ENCODE measurements at places on chromosomes 3 and 15. TPM values are rescaled to one million over a fixed set of nuclear protein-coding genes. Genes with fewer than 3 reads are reported as not detected.

Gene ZNF80
- total RNA-seq = 1.4 TPM

- H3K27ac ChIP-seq = no peak overlapping the region
- H3K4me1 ChIP-seq = no peaks in the 10 kb centered on the region
- DNase-seq = no peak
- no peaks in the 10 kb centered on the region for H3K36me3 ChIP-seq
- H3K4me3 ChIP-seq = no peak overlapping the region
Observed at GRCh38 chr3:184117636-184118035, 17.5 kb upstream of the EIF2B5 start.

DNA sequence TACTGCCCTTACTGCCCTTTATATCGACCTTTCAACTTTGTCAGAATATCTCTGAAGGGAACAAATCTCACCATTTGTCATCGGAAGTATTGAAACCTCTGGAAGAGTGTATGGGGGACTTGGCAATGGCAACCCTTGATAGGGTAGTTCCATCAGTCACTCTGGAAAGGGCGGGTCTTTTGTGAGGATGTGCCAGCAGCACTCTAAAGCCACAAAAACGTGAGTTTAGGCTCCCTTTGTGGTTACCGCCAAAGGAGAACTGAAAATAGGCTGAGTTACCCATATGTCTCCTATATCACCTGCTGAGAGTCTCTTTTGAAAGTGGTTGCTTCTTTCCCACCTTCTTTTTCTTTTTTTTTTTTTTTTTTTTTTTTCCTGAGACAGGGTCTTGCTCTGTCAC is 296.8 kb upstream of the CHRM5 start:
- no peak for DNase-seq
- H3K36me3 ChIP-seq = no peaks in the 10 kb centered on the region
- no peaks in the 10 kb centered on the region for H3K4me1 ChIP-seq
- no peaks in the 10 kb centered on the region for H3K27me3 ChIP-seq
- H3K4me3 ChIP-seq = no peak overlapping the region
- H3K27ac ChIP-seq = no peak overlapping the region

Gene KIF23
- total RNA-seq = 0.38 TPM

DNA sequence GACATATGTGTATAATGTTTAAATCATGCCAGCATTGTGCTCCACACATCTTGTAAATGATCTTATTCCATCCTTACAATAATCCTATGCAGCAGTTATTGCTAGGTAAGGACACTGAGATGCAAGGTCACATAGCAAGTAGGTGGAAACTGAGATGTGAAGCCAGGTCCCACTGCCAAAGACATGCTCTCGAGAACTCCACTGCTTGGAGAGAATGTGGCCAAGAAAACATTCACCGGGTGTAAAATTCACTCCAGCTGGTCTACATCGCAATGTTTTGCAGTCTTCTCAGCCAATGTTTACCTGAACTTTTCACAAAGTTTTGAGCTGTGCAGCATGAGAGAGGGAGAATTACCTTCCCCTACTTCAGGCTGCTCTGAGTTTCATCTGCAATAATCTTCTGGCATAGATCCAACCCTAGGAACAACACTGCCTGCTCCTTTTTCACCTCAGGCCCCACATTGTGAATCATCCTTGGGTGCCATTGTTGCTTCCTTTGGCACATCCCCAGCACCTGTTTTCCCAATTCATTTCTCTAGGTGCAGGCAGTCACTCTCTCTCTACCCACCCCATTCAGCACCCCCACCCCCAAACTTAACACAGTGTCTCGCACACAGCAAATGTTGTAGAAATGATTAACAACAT is 53.5 kb upstream of the PRTG start:
- no peak for DNase-seq
- no peaks in the 10 kb centered on the region for H3K36me3 ChIP-seq
- no peak overlapping the region for H3K4me3 ChIP-seq
- H3K27me3 ChIP-seq = no peaks in the 10 kb centered on the region
- H3K27ac ChIP-seq = no peak overlapping the region

DNA sequence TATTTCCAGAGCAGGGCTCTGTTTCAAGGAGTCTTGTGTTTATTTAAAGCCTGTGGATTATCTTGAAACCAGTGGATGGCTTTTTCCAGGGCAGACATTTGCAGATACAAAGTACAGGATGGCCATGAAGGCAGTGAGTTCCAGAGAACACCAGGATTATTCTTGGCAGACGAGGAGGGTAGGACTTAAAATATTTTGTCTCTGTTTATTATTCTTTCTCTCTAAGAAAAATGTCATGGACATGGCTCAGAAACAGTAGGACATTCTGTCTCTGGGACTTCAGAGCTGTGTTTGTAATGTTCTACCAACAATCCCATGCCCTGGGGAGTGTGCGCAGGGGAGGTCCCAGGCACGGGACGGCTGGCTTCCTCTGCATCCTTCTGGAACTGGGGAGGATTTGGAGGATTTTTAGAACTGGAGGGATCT is 125.9 kb downstream of the ATP10A start:
- no peak for DNase-seq
- no peaks in the 10 kb centered on the region for H3K27me3 ChIP-seq
- peaks cover 6% of the 10 kb centered on the region for H3K36me3 ChIP-seq
- H3K4me3 ChIP-seq = no peak overlapping the region
- peaks cover 5% of the 10 kb centered on the region for H3K4me1 ChIP-seq
